Activated CD4-positive, alpha-beta T cell treated with anti-CD3 and anti-CD28 coated beads, Interleukin-2, amount 10 ng/mL, durations not matched to agents 7 days and 5 days (primary cell): ENCODE measurements at places on chromosomes 7 and 10.

DNA sequence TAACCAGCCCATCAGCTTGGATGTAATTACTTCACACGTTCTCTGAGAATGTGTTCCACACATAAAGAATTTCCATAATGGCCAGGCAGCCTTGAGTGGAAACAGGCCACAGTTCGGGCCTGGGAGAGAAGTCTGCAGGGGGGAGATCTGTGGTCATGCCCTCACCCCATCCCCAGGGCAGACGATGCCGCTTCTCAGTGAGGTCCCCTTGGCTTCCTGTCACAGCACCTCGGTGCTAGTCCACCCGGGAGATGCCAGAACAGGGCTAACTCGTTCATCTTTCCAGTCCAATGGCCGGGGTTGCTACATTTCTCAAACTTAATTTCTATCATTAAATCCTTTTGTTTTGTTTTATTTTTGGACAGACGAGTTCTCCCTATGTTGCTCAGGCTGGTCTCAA lies 624.1 kb downstream of the PTPRN2 start:
- no peak for DNase-seq

DNA sequence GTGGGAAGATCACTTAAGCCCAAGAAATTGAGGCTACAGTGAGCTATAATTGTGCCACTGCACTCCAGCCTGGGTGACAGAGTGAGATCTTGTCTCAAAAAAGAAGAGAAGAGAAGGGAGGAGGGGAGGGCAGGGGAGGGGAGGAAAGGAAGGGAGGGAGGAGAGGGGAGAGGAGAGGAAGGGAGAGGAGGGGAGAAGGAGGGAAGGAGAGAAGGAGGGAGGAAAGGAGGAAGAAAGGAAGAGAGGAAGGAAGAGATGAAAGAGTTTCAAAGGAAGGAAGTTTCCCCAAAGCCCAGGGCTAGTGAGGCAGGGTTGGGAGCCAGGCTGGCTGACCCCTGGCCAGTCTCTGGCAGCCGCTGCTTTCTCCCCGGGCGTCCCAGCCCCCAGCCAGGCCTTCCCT lies 32.6 kb downstream of the EPHB4 start:
- no peak for DNase-seq

DNA sequence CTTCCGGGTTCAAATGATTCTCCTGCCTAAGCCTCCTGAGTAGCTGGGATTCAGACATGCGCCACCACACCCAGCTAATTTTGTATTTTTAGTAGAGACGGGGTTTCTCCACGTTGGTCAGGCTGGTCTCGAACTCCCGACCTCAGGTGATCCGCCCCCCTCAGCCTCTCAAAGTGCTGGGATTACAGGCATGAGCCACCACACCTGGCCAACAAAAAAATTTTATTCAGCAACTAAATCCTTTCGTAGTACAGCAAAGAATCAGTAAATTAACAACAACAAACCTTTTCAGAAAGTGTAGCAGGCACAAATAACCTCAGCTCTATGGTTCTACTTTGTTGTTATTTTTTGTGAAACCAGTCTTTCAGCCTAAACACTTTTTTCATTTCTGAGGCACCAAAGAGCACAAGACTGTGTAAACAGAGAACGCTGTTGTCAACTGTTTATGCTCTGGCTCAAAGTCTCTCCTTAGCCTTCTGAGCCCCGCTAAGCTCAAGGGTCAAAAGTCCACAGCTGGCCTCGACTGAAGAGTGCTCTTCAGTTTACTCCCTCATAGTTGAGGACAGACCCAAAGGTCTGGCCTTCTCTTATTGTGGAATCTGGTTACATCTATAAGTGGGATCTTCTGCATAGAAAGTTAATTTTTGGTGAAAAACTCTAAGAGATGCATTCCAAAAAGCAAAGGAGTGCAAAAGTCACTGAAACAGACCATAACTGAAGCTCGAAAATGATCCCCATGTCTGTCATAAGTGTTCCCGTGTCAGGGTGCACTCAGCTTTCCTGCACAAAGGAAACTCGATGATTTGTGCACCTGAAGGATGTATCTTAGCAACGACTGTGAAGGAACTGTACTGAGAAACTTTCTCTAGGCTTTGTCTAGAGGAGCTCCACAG lies 24.6 kb upstream of the DDX50 start:
- no peak for DNase-seq

DNA sequence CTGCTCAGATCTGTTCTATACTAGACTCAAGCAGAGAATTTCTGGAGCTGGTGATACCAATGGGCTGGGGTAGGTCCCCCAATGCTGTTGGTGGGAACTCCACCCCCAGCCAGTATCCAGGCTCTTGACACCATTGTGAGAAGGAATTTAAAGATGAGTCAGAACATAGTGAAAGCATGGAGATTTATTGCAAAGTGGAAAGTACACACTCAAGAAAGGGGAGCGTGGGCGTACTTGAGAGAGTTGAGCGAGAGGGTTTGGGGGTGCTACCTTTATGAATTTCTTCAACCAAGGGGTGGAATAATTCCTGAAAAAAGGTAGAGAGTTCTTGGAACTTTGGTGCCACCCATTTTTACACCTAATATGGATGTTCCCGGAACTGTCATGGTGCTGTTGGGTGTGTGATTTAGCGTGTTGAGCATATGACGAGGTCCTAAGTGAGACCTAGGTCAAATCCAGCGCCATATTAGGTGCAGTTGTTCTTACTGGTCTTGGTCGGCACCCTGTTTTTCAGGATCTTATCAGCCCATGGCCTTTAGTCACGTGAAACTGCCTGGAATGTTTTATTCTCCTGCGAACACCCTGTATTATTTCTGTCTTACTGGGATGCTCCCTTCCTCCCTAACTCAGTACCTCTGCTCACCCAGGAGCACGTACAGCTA lies 122.0 kb upstream of the AHR start:
- DNase-seq: no peak

GRCh38 chr7:23405240-23405618 lies 65.1 kb downstream of the IGF2BP3 start:
- DNase-seq: no peak

GRCh38 chr10:5710859-5711258 lies 26.2 kb downstream of the TASOR2 start:
- no peak for DNase-seq

DNA sequence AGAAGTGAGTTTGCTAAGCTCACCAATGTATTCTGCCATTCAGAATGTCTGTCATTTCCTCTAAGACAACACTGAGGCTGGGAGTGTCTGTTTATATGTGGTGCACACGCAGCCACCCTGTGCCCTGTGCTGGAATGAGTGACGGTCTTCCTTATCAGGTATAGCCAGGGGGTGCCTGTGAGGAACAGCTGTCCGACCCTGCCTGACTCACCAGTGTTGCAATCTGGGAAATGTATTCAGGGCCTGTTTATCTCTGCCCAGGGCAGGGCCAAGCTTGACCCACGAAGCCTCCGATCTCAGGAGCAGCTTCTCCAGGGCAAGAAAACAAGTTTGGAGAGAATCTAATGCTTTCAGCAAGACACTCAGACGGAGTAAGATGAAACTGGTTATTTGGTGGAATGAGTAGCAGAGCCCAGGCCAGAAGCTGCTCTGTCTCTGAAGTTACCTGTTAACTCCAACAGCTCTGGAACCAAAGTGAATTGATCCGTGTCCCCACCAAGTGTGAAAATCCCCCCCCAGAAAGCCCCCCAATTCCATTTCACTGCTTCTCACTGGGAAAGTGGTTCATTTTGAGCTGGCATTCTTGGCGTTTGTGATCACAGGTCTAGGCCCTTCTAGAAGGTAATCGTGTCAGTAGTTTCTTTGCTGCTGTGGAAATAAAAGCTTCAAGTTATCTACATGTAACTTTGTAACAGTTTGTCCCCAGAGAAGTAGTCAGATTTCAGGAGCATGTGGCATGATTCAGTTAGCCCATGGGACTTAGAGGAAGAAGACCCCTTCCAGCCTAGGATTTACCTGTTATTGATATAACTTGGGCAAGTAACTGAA lies 6.1 kb upstream of the UBE2H start:
- no peak for DNase-seq
